ENCODE measurements at places on chromosomes 5 and 9. TPM values are rescaled to one million over a fixed set of nuclear protein-coding genes. Genes with fewer than 3 reads are reported as not detected.

Gene HRCT1
- 2.0 TPM for polyA plus RNA-seq

Gene CTNND2
- polyA plus RNA-seq = not detected

Gene GPR21
- polyA plus RNA-seq = not detected

Gene FOXD4L3
- polyA plus RNA-seq = 0.06 TPM

Gene PCDHB15
- 0.99 TPM for polyA plus RNA-seq

Gene UNC13B
- polyA plus RNA-seq = 8.1 TPM

Gene DMGDH
- 0.56 TPM for polyA plus RNA-seq

Gene OLFML2A
- 4.8 TPM for polyA plus RNA-seq

Gene RIOK2
- polyA plus RNA-seq = 5.9 TPM

Gene CER1
- not detected for polyA plus RNA-seq

Gene XRCC4
- polyA plus RNA-seq = 2.4 TPM

Gene NDUFAF2
- 25.9 TPM for polyA plus RNA-seq

Gene SDHA
- polyA plus RNA-seq = 106 TPM

Gene SPAAR
- polyA plus RNA-seq = 0.11 TPM

Gene TXNDC8
- not detected for polyA plus RNA-seq

Gene FBN2
- polyA plus RNA-seq = 2.2 TPM

Gene RASGEF1C
- not detected for polyA plus RNA-seq

Gene PCDHA7
- 0.15 TPM for polyA plus RNA-seq

Gene SPINK5
- polyA plus RNA-seq = not detected

Gene LIFR
- 5.0 TPM for polyA plus RNA-seq

Gene QRFP
- polyA plus RNA-seq = not detected

Gene CAVIN4
- 0.54 TPM for polyA plus RNA-seq

Gene PRUNE2
- 28.6 TPM for polyA plus RNA-seq

Gene SLCO4C1
- not detected for polyA plus RNA-seq

Gene CCNO
- not detected for polyA plus RNA-seq

Gene LCN6
- polyA plus RNA-seq = not detected

Gene PCDHB5
- polyA plus RNA-seq = 0.10 TPM

Gene SH3PXD2B
- polyA plus RNA-seq = 15.7 TPM

Gene SARDH
- polyA plus RNA-seq = 5.9 TPM

Gene OR2V1
- polyA plus RNA-seq = not detected

Gene PLAC8L1
- 0.55 TPM for polyA plus RNA-seq
